Stimulated activated CD8-positive, alpha-beta memory T cell treated with anti-CD3 and anti-CD28 coated beads, Interleukin-15, amount 100 ng/mL, for 4 hours (primary cell): ENCODE measurements at places on chromosomes 5 and 9.

- no peak for DNase-seq
Measured at GRCh38 chr5:154583671-154584177, 105.7 kb upstream of the HAND1 start.

- no peak for DNase-seq
Measured at GRCh38 chr5:8081179-8081578, 212.2 kb downstream of the MTRR start.

DNA sequence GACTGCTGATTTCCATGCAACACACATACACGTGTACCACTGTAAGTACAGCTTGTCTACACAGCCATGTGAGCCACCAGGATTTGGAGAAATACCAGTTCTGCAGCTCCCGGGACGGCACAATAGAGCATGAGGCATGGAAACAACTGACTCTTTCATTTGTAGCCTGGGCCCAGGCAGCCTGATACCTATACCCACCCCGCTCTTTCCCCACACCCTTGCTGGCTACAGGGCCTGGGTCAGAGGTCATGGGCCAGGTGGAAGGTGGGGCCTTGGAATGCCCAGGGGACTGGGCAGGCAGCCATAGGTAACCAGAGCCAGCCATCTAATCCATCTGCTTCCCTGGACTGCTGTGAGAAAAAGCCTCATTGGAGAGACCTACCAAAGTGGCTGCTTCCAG lies 39.0 kb upstream of the ZSWIM6 start:
- no peak for DNase-seq

DNA sequence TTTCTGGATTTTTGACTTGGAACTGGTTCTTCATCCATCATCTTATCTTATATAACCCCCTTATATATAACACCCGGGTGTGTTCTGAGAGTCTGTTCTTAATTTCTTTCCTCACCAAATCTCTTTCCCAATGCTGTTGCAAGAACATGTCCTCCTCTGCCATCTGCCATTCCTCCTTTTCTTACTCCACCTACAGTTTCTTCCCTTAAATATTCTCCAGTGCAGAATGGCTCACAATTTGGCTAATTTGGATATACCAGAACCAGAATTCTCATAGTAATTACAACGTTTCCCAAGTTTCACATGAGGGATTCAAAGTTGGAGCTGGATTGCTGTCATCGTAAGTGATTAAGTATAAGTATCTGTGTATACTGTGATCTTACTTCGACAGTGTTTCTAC lies 28.0 kb downstream of the SKP2 start:
- DNase-seq: no peak

DNA sequence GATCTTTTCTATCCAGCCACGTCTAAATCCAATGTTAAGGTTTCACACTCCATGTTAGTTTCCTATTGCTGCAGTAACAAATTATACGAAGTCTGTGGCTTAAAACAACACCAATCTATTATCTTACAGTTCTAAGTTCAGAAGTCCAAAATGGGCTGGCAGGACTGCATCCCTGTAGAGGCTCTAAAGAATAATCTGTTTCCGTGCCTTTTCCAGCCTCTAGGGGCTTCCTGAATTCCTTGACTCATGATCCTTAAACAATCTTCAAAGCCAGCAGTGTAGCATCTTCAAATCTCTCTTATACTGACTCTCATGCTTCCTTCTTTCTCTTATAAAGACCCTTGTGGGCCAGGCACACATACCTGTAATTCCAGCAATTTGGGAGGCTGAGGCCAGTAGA lies 6.8 kb downstream of the PLGRKT start:
- DNase-seq: no peak

GRCh38 chr5:9712506-9712905 lies 82.4 kb upstream of the TAS2R1 start:
- DNase-seq: no peak

GRCh38 chr5:128920345-128921215 lies 44.7 kb upstream of the SLC27A6 start:
- no peak for DNase-seq
